ENCODE measurements at places on chromosomes 11 and 22.

- DNase-seq, result no peak
Observed at GRCh38 chr22:33472462-33473344, 414.5 kb upstream of the SYN3 start.

DNA sequence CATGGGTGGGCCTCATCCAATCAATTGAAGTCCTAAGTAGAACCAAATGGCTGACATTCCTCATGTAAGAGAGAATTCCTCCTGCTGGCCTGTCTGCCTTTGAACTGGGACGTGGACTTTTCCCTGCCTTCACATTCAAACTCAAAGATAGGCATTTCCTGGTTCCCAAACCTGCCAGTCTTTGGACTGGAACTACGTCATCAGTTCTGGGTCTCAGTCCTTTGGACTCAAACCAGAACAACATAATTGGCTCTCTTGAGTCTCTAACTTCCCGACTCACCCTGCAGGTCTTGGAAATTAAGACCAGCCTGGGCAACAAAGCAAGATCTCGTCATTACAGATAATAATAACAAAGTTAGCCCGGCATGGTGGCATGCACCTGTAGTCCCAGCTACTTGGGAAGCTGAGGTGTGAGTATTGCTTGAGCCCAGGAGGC, 38.7 kb upstream of the NARS2 start:
- DNase-seq, result no peak

DNA sequence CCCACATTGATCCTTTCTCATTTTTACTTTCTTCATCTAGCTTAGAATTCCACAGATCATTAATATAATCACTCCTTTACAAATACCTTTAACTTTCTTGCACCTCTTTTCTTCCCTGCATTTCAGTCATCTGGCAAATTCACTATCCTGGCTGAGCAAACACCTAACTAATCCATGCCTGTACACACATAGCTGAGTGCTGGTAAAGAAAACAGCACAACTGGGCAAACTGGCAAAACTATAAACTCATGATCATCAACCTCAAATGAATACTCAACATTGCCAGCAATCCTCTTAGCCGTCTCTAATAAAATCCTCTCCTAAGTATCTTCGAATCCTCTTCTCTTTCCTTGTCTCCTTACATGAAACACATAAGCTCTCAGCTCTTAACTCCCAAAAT, 52.4 kb downstream of the PICALM start:
- no peak for DNase-seq

- no peak for DNase-seq
Observed at GRCh38 chr11:43644621-43645299, 35.8 kb upstream of the HSD17B12 start.

- DNase-seq, result no peak
Observed at GRCh38 chr11:14373941-14374646, 15.1 kb upstream of the RRAS2 start.

DNA sequence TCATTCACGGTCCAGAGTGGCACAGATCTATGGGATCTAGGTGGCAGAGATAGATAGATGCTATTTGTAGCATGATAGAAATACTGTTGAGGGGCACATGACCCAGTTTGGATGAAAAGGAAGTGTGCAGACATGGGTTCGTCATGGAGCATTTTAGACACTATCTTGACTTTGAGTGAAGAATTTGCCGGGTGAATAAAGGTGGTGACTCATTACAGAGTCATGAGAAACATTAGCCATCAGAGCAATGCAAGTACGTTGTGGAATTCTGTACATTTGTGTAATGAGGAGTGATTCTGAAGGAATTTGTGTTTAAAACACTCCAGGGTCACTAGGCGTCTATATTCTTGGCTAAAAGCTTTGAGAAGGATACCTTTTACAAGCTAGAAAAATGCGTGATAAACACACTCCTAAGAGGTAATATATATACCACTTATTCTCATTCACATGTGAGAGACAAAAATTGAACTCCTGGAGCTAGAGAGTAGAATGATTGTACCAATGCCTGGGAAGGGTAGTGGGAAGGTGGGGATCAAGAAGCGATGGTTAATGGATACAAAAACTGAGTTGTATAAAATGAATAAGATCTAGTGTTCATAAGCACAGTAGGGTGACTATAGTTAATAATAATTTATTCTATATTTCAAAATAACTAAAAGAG, 593.7 kb upstream of the LUZP2 start:
- no peak for DNase-seq

DNA sequence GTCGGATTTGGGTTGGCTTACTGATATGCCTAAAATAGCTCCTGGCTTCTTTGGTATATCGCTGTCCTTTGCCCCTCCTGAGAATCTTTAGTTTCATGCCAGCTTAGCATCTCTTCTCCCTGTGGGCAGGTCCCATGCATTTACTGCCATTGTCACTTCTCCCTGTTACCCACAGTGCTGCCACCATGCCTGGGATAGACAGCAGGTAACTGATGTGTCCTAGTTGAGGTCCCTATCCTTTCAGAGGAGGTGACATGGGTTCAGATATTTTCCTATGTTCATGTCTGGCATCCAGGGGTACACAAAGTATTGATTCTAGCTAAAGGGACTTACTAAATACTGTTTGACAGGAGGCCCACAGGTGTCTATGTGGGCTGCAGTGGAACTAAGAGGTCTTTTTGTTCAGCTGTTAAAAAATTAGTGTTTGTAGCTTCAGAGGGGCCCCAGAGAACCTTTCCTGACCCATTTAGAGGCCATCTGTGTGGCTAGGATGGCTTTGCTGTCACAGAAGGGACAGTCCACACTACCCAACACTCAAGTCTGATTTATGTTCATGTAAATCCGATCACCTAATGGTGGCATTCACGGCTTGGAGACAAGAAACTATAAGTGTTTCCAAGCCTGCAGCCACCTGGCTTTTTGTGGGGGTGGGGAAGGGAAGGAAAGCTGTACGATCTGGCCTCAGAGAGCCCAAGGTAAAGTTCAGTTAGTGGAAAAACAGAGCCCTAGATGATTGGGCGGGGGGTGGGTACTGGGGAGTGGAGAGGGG, 8.5 kb downstream of the TIMP3 start:
- no peak for DNase-seq

- no peak for DNase-seq
Observed at GRCh38 chr22:29840498-29840897, 2.4 kb upstream of the ASCC2 start.

GRCh38 chr11:104089481-104089880, 53.0 kb downstream of the DDI1 start:
- DNase-seq, result no peak

DNA sequence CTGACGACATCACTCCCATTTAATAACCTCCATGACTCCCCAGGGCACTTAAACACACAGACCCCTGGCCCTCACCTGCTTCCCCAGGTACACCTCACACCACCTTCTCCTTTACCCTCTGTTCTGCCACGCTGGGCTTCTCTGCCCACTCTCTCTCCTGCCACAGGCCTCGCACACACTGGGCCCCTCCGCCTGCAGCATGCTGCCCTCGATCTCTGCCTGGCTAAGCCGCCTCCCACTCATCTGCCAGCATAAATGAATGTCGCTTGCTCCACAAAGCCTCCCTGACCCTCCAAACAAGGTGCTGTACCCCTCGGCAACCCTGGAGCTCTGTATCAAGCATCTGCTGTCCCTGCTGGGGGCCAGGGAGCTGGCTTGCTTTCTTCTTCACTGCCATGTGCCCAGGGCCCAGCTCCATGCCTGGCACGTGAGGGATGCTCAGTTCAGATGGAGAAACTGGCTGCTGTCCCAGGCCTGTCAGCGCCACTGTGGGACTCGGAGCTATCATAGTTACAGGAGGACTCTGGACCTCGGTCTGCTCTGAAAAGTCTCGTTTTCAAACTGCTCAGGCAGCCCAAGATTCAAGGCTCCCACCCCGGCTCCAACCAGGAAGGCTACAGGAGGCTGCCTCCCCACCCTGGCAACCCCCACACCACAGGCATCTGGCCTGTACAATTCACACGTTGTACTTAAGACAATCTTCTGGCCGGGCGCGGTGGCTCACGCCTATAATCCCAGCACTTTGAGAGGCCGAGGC, 11.9 kb downstream of the TTLL1 start:
- DNase-seq, result no peak

Measured in activated gamma-delta T cell (primary cell).